ENCODE measurements at places on chromosomes 13 and 19.

GRCh38 chr19:49847731-49848696 lies 2.9 kb upstream of the PTOV1 start:
- no peak for DNase-seq

GRCh38 chr13:111179908-111180760 lies 65.0 kb downstream of the ARHGEF7 start:
- no peak for DNase-seq

DNA sequence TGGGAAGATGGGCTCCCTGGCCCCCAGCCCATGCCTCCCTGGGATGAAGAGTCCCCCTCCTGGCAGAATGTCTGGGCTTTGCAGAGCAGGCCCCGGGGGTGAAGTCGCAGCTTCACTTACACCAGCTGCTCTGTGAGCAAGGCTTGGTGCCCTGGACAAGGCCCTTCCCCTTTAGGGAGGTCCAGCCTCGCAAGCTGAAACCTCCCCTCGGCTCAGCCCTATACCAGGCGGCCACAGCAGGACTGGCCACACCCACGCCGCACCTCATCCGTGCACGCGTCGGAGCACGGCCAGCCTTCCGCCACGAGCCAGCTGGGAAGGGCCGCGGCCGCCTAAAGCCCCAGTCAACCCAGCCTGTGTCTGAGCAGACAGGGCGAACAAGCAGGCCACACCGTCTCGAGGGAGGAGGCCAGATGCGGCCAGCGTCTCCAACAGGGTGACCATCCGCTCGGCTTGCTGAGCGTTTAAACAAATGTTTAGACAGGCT lies 83.2 kb upstream of the MCF2L start:
- peak; percentile 92 for DNase-seq

DNA sequence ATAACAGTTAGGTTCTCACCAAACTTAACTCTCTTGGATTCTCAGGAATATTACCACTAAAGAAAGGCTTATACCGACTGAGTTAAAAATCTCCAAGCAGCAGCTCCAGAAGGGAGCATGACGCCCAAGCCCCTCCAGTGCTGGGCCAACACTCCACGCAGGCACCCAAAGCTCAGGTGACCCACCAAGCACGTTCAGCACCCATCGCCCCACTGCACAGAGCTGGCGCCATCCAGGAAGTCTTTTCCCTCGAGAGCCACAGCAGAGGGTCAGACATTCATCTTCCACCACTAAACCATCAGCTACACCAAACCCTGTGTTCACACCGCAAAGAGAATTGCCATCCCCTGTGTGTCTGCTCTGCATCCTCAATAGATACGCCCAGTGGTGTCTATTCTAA lies 65.7 kb downstream of the SOX1 start:
- no peak for DNase-seq

GRCh38 chr13:95296326-95296925 lies 4.8 kb downstream of the ABCC4 start:
- DNase-seq = peak; percentile 66

DNA sequence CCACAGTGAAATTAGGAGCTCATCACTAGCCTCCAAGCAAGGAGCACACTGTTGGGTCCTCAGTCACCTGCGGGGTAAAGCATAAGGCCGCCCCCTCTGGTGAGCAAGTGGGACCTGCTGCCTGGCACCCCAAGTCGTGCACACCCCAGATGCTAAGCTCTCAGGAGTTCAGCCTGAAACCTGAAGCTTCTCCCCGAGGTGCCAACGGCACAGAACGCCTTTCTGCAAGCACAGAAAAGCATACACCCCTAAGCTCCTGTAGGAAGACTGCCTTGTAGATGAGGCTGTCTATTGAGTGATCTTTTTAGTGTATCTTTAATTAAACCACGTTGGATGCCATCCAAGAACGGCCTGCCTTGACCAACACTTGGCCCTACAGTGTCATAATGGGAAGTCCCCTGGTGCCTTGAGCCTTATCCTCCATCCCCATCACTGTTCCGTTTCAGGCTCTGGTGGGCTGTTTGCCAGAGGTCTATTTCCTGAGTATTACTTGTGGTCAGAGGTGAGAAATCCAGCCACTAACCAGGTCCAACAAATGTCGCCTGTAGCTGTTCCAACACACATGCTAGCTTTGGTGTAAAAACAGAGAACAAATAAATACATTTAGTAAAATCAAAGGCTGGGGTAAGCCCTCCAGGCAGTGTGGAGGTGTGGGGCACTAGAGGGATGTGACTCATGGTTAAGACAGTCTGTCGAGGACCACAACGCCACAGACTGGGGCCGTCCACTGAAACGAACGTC lies 44.8 kb downstream of the C13orf42 start:
- DNase-seq = no peak

- DNase-seq = no peak
Observed at GRCh38 chr13:38824342-38824741, 137.5 kb downstream of the FREM2 start.

DNA sequence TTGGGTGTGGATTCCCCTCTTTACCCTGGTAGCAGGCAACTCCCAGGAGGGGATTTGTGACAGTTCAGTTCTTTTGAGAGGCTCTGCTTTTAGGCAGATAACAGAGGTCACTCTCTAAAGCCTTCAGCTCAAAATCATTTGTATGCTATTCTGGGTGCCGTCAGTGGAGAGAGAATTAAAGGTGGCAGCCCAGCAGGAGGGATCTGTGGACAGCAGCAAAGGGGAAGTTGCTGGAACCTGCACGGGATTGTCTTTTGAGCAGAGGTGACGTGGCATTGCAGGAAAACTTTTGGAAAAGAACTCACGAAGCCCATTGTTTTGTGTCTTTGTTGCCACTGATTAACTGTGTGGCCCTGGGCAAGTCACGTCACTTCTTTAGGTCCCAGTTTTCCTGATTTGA lies 62.4 kb upstream of the C1QTNF9 start:
- no peak for DNase-seq

DNA sequence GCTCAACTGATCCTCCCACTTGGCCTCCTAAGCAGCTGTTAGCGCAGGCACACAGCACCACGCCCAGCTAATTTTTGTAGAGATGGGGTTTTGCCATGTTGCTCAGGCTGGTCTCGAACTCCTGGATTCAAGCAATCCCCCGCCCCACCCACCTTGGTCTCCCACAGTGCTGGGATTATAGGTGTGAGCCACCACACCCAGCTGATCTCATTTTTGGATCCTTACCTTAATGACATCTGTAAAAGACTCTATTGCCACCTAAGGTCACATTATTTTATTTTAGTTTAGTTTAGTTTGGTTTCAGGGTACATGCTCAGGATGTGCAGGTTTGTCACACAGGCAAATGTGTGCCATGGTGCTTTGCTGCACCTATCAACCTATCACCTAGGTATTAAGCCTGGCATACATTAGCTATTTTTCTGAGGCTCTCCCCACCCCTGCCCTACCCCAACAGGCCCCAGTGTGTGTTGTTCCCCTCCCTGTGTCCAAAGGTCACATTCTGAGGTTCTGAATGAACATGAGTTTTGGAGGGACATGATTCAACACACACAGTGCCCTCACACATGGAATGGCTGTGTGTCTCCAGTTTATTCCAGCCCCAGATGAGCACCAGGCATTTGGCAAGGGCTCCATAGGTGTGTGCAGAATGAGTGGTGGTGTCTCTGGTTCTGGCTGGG lies 1.3 kb downstream of the OR10H5 start:
- peak; percentile 47 for DNase-seq

DNA sequence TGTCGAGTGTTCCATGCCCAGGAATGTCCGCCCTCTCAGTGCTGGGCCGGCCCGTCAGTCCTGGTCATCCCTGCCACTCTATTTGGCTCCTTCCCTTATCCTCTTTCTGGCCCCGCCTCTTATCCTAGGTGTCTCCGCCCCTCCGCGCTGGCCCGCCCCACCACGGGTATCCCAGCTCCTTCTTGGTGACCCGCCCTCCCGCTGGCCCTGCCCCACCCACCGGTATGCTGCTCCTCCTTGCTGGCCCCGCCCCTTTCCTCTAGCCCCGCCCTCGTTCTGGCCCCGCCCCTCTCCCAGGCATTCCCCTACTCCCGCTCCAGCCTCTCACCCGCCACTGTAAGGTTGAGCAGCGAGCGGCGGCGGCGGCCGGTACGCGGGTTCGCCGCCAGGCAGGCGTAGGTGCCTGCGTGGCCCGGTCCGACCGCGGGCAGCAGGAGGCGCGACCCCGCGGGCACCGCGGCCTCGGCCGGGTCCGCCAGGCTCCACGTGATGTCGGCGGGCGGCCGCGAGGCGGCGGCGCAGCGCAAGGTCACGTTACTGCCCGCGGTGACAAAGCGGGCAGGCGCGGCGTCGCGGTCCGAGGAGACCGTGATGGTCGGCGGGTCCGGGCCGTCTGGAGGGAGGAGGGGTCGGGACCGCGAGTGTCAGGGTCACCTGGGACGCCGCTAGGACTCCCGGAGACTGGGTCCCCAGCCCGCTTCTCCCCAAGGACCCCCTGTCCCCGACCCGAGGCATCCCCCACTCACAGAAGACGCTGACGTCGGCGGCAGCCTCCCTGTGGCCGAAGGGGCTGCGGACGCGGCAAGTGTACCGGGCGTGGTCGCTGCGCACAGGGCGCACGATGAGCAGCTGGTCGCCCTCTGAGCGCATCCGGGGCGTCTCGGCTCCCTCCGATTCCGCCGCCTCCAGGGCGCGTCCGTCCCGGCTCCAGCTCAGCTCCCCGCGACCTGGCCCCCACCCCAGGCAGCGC lies 2.0 kb downstream of the VSIG10L start:
- peak; percentile 98 for DNase-seq

- DNase-seq = no peak
Observed at GRCh38 chr13:109938255-109938936, 152.0 kb upstream of the IRS2 start.

- no peak for DNase-seq
Observed at GRCh38 chr13:35530147-35530546, 53.7 kb upstream of the MAB21L1 start.

DNA sequence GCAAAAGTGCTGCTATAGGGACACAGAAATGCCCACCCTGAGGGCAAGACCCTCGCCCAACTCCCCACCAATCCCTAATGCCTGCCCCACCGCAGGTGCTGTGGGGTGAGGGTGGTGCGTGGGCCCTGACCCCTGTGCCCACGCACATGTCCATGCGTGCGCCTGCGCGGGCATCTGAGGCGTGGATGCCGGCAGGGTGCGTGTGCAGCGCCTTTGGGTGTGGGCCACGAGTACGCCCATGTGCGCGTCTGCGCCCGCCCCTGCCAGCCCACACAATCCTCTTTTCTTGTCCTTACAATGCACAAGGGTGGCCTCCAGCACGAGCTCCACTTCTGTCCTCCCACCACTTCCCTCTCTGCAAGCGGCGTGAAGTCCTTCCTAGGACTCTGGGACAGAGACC lies 14.3 kb downstream of the FUT6 start:
- DNase-seq = no peak

GRCh38 chr19:3548606-3549005 lies 8.8 kb downstream of the MFSD12 start:
- DNase-seq = no peak

DNA sequence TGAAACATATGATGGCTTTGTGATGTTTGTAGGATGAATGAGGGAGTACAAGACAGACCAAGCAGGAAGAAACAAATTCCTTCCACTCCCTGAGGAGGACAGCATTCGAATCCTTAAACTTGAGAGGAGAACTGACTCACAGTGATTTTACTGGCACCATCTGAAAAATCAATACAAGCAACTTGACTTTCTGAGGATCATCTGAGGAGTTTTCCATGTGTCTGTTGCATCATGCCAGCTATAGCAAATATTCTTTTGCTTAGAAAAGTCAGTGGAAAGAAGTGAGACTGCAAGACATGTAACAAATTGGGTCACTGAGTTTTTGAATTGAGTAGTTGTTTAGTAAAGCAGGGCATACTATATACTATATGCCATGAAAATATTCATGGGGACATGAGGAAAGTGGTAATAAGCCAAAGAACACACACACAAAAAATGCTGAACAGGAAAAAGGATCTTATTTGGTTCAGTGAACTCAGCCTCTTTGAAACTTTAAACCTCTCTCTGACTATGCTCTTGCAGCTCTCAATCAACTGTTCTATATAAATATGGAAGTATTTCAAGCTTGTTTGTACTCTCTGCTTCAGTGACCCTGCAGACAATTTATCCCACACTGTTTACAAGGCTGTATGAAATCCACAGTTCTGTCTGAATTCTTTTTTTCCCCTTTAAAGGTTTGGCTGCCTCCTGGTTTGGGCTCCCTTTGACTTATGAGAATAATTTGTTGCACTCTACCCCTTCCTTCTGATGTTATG lies 35.5 kb downstream of the SERTM1 start:
- DNase-seq = no peak

- DNase-seq = peak; percentile 67
Observed at GRCh38 chr19:8334458-8335342, 8.4 kb downstream of the KANK3 start.

DNA sequence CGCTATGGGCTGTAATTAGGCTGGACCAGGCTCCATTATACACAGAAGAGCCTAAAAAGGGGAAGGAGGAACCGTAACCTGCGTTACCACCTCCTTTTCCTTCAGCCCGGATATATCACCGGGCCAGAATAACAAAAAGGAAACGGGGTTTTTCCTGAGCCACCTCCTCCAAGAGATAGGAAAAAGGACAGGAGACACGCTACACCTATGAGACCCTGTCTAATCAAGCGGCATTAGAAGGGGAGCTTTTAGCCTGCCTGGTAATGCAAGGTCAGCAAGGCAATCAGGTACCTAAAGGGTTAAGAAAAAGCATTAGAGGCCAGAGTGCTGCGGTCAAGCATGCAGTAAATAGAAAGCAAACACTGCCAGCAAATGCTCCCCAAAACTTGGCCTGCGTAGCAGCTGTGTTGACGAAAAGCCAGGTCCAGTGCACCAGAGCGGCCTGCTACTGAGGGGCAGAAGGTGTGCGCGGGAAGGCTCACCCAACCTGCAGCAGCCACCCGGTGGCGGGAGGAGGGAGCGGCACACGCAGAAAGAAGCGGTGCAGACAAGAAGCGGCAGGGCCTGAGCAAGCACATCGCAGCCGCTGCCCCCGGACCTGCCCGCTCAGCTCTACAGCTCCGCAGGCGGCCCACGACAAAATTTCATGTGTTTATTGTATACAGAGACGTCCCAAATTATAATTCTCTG lies 1466.1 kb downstream of the UQCRFS1 start:
- DNase-seq = no peak

DNA sequence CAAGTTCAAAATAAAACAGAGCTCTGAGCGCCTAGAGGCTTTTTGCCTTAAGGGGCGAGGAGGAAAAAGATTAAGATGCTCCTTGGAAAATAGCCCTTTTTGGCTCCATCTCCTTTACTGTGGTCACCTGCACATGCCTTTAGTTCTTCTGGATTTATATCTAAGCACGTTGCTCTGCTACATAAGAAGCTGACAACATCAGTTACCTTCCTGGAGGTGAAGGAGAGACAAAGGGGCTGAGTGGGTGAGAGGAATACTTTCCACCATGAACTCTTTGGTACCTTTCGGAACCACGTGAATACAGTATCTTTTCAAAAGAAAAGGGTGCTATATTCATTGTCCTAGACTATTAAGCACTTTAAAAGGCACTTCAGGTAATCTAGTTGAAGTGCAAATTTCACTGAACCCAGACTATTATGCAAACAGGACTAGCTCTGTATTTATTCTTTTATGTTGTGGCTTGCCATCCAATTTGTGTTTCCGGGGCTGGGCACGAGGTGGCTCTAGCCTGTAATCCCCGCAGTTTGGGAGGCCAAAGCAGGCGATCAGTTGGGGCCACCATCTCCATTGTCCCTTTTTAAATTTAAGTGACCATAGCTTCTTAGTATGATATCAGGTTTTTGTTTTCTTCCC lies 201.5 kb downstream of the TM9SF2 start:
- no peak for DNase-seq

GRCh38 chr13:79423801-79424642 lies 18.0 kb upstream of the RBM26 start:
- peak; percentile 54 for DNase-seq

GRCh38 chr13:50760751-50761150 lies 82.7 kb downstream of the DLEU7 start:
- DNase-seq = no peak

GRCh38 chr19:55474269-55475265 lies 1.9 kb upstream of the ZNF628 start:
- DNase-seq = no peak

- no peak for DNase-seq
Observed at GRCh38 chr13:37349916-37350315, 244.5 kb upstream of the CSNK1A1L start.
